ENCODE measurements at places on chromosomes 2 and 18.

- no peak for DNase-seq
Observed at GRCh38 chr2:112762276-112762675, 2.1 kb downstream of the CKAP2L start.

GRCh38 chr2:173766537-173767289 lies 198.5 kb downstream of the SP3 start:
- no peak for DNase-seq

GRCh38 chr2:134098321-134098720 lies 155.6 kb upstream of the MGAT5 start:
- DNase-seq, result peak; percentile 30

DNA sequence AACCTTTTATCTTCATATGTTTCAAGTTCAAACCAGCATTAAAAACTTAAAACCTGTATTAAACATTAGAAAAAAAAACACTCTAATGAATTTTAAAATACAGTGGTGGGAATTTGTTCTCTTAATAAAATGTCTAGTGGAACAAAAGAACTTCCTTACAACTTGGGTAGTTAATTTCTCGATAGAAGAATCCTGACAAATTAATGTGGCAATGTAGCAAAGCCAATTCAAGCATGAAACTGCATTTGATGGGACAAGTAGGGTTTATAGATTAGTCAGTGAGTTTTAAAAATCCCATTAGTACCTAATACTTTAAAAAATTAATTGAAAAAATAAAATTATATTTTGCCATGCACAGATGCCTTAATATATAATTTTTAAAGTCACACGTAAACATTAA lies 59.4 kb downstream of the PDE1A start:
- no peak for DNase-seq

DNA sequence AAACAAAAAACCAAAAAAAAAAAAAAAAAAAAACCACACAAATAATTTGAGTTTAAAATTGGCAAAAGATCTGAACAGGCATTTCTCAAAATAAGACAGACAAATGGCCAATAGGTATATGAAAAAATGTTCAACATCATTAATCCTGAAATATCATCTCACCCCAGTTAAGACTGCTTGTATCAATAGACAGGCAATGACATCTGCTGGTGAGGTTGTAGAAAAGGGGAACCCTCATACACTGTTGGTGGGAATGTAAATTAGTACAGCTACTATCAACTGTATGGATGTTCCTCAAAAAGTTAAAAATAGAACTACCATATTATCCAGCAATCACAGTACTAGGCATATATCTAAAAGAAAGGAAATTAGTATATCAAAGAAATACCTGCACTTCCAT lies 523.1 kb downstream of the XIRP2 start:
- no peak for DNase-seq

DNA sequence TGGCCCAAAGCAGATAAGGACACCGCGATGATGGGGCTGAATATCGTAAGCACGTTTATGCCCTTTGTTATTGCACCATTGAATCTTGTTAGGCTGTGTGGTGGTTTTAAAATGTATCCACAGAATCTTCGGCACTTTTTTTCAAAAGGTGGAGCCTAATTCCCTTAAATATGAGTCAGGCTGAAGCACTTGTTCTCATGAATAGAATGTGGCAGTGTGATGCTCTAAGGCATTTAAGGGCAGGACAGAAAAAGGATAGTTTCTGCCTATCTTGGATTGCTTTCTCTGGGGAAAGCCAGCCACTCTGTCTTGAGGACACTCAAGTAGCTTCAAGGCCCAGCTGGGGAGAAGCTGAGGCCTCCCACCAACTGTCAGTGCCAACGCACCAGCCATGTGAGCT lies 39.6 kb downstream of the ABCA12 start:
- no peak for DNase-seq

GRCh38 chr2:62738981-62739936 lies 33.7 kb downstream of the EHBP1 start:
- DNase-seq, result no peak

All from inflammatory macrophage treated with lipopolysaccharide for 1 hour (primary cell).